ENCODE measurements at places on chromosomes 3 and 15.

DNA sequence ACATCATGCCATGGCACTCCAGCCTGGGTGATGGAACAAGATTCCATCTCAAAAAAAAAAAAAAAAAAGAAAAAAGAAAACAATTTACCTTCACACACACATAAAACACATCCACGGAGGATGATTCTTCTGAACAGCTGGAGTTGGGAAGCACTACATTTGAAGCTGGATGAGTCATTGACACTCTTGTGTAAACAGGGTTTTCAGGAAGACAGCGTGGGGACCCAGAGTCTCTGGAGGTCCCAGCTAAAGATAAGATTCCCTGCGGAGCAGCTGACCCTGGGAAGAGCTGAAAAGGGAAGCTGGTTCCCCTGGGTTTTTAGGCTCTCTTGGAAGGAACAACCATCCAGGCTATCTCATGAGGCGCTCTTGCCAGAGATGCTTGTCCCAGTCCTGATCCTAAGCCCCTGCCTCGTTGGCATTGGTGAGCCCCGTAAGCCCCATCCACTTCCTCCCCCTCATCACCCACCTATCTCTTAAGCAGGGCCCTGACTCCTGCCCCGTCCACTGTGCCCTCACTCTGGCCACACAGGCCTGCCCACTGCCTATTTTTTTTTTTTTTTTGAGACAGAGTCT lies 32.0 kb upstream of the FURIN start:
- DNase-seq, result no peak

GRCh38 chr3:101813817-101814440 lies 34.9 kb downstream of the NXPE3 start:
- DNase-seq, result no peak

DNA sequence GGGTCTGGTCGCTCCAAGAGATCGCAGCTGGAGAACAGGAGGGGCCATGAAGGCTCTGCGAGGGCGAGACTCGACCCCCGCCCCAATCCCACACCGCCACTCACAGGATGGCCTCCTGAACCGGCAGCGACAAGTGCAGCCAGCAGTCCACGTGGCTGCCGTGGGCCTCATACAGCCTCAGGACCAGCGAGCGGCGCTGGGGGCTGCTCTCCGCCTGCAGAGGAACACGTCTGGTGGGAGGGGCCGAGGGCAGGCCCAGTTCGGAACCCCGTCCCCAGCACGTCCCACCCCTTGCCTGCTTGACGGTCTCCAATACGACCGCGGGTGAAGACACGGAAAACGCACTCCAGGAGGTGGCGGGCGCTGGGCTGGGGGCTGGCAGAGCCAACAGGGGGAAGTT lies 9.2 kb downstream of the NEIL1 start:
- DNase-seq, result no peak

DNA sequence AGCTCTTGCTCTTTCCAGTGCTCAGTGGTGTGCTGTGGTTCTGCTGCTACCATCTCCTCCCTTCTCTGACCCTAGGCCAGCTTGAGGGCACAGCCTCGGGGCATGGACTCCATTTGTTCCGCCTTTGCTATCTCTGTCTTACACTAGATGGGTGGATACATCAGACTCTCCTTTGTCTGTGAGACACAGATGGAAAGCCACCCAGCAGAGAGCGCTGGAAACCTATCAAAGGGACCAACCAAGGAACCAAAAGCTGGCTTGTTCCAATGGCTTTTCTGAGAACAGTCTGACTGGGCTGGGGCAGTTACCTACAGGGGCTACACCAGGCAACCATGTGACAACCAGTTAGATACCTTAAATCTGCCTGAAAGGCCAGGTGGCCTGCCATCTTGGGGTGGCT lies 63.8 kb downstream of the NPTN start:
- DNase-seq, result no peak

GRCh38 chr3:164332831-164333802 lies 745.2 kb downstream of the SI start:
- no peak for DNase-seq

DNA sequence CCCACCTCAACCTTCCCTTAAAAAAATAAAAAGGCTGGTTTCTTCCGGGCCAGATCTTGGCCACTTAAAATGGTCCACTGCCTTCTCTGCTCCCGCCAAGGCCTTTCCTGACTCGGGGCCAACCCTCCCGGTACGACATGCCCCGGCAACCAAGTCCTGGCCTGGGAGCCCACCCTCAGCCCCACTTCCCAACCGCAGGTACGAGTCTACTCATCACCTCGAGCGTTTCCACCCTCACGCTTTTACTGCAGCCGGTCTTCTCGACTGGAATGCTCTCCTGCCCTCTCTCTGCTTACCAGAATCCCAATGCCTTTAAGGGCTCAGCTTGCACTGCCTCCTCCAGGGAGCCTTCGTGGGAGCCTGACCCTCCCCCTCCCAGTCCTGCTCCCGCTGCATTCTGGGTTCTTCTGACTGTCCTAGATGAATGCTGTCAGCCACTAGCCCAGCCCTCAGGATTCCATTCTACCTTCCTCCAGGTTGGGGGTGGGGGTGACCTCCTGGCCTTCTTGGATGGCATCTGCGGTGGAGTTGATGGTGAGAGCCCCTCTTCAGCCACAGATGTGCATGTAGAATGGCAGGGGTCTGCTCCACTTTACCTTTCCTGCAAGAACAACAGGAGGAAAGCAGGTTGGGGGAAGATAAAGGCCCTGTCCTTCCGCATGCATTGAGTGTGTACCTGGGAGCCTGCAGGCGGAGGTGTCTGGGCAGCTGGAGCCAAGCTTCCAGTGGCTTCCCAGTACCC lies 1.1 kb upstream of the CSRNP1 start:
- no peak for DNase-seq

DNA sequence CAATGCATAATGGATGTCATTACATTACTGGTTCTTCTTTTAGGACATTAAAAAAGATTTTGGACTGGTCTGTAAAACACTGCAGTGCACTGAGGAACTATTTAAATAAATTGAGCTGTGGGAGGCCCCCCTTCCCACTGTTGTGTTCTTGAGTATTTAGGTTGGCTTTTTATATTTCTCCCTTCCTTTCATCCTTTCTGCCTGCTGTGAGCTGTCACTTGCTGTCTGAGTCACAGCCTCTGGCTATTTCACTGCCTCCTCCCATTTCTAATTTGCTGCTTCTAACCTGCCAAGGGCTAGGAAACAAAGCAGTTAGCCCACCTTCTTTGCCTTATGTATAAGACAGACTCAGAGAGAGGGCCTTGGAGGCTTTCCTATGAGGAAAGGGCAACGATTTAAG lies 89.0 kb upstream of the FNDC3B start:
- DNase-seq, result no peak

GRCh38 chr3:8627201-8627940 lies 17.2 kb downstream of the SSUH2 start:
- no peak for DNase-seq

DNA sequence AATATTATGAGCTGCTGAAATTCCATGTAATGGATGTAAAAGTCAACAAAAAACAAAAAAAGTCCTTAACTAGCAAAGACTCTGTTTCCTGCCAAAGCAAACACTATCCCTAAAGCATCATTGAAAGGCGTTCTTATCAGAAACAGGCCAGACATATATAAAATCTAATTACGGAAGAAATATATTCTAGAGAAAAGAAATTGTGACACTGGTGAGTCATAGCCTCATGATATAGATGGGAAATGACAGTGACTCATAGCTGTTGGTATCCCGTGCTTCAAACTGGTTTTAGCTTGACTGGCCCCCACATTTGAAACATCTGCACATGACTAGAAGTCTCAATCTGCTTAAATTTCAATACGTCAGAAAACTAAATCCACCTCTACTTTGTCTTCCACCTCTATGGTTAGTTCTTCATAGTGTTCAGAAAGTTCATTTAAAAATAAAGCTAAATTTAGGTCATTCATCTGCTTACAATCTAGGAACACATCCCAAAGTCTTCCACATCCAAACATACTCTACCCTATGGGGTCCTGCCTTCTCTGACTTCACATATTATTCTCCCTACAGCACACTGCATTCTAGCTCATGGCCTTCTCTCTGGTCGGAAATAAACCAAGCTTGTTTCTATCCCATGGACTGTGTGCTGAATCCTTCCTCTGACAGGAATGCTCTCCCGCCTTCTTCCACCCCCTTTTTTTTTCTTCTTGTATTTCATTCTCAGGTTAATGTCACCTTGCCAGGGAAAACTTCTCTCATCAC lies 456.3 kb upstream of the ARRDC4 start:
- no peak for DNase-seq

GRCh38 chr15:98791046-98791701 lies 142.8 kb downstream of the IGF1R start:
- no peak for DNase-seq

- DNase-seq, result no peak
Observed at GRCh38 chr3:109648027-109648426, 310.7 kb upstream of the DPPA4 start.

DNA sequence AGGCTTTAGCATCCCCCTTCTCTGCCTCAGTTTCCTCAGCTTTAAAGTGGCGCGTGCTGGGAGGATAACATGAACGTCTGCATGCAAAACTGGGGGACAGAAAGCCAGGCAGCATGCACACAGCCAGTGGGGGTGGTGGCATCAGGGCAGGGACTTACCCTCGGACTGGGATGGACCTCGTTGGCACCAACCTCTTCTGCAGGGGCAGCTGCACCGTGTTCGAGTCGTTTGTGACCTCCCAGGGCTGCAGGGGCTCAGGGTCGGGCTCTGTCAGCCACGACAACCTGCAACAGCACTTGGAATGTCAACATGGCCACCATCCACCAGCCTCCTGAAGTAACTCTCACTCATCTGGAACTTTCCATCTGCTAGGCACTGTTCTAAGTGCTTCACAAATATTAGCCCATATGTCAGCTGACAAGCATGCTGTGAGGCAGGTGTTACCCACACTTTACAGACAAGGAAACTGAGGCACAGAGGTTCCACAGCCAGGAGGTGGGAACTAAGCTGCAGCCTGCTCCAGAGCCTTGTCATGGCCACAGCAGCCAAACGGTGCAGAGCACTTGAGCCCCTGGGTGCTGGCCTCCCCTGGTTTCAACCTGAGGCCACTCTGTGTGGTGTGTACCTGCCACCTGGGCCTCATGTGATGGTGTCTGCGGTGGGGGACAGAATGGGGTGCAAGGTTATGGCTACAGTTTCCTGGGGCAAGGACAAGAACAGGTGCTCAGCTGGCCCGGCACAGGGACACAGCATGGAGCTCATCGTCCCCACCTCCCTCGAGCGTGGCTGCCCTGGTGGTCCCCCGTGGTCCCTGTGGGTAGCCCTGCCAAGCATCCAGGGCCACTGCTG lies 6.7 kb downstream of the C3orf22 start:
- no peak for DNase-seq

- DNase-seq, result no peak
Observed at GRCh38 chr15:81511138-81511537, 137.1 kb upstream of the TMC3 start.

DNA sequence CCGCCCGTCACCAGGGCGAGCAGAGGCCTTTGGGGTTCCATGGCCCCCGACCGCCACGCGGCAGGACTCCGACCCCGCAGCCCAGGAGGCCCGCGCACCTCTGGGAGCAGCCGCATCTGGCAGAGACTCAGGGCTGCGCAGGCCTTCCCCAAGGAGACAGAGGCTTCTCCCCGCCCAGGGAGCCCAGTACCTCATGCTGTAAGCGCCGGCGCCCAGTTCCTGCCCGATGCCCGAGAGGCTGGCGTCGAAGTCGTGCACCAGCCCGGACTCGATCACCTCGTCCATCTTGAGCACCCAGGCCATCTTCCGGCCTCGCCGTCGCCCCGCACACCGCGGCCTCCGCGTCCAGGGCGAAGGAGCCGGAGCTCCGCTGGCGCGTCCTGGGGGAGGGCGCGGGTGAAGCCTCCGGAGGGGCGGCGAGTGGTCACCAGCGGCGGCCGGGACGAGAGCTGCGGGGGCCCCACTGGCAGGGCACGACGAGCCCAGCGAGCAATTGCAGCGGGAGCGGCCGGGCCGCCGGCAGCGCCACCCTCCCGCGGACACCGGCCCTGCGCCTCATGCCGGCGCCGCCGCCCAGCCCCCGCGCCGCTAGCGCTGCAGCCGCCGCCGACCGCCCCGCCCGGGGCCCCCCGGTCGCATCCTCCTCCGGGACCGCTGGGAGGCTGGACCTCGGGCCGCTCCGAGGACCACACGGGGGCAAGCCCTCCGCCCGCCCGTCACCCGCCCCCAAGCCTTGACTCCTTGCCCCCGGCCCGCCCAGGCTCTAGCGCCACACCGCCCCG lies 468 bp downstream of the UBP1 start:
- DNase-seq, result peak; percentile 11

DNA sequence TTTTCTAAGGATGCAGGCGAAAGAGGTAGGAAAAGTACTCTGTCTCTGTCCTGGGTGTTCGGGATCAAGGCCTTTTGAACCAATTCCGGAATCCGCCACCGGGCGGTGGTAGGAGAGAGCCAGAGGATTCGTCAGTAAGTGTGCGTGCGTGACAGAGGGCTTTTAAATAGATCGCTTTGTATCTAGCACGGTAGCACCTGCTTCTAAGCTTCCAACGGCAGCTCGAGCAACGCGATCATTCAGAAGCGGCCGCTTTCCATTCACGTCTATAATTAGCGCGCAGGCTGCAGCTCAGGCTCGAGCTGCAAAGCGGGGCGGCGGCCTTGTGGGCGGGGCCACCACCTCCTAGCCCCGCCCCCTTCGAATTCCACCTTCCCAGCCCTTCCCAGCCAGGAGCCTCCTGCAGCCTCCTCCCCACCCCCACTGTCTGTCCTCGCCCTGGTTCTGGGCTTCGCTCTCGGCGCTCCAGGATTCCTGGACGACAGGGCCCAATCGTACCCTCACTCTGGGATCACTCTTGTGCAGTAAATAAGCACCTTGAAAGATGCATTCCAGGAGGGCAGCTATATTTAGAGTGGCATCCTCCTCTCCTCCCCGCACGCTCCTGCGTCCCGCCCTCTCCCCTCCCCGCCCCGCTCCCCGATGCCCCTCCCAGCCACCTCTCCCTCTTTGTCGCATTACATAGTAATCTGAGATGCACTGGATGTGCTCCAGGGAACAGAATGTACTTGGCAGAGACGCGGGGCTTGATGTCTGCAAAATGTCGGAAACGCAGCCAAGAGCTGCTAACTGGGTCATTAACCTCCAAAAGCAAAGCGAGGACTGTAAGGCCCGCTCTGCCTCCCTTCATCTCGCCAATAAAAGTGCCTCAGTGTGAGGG lies 224.1 kb upstream of the TPRG1 start:
- no peak for DNase-seq

DNA sequence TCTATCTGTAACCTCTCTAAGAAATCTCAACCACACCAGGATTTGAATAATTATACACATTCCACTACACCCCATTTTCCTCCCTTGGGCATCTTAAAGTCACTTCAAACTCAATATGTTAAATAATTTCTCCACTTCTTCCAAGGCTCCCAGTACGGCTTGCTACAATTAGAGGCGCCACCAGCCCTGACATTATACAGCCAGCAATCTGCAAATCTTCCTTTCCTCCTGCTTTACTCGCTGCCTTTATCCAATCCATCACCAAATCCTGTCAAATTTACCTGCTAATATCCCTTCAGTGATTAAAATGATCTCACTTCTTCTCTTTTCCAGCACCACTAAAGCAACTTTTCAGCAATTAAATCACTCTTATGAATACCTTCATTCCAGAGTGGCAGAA lies 13.9 kb downstream of the WWTR1 start:
- no peak for DNase-seq

- DNase-seq, result no peak
Observed at GRCh38 chr15:88872706-88873105, 22.6 kb downstream of the HAPLN3 start.

- DNase-seq, result no peak
Observed at GRCh38 chr3:113103588-113103987, 107.8 kb upstream of the BOC start.

GRCh38 chr3:177356952-177357351 lies 159.7 kb upstream of the TBL1XR1 start:
- no peak for DNase-seq

- peak; percentile 38 for DNase-seq
Observed at GRCh38 chr3:99774467-99774866, 43.2 kb upstream of the CMSS1 start.
